ENCODE measurements at places on chromosomes 1 and 21.

GRCh38 chr1:51048670-51049069 is 53.4 kb upstream of the C1orf185 start:
- no peak for DNase-seq

DNA sequence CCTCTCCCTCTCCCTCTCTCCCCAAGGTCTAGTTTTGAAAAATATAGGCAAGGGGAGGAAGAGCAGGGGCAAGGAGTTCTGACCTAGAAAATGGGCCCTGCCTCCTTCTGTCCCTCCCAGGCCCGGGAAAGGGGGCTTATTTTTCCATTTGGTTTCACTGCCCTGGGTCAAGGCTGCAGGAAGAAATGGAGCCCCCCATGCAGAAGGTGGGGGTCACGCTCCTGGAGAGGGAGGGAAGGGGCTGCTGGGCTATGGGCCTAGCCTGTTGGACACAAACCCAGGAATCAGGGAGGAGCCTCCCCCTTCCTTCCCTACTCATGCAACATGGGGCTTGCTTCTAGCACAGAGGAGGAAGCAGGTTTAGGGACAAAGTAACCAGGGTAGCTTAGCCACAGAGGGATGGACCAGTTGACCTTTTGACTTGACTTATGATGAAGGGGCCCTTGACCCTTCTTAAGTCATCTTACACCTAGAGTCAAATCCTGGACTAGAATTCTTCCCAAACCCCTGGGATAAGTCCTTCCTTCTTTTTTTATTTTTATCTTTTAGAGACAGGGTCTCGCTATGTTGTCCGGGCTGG is 70.4 kb upstream of the SSBP3 start:
- DNase-seq: no peak

GRCh38 chr21:40997831-40998230 is 150.9 kb upstream of the DSCAM start:
- no peak for DNase-seq

GRCh38 chr1:168121401-168122011 is 15.2 kb downstream of the GPR161 start:
- DNase-seq: no peak

DNA sequence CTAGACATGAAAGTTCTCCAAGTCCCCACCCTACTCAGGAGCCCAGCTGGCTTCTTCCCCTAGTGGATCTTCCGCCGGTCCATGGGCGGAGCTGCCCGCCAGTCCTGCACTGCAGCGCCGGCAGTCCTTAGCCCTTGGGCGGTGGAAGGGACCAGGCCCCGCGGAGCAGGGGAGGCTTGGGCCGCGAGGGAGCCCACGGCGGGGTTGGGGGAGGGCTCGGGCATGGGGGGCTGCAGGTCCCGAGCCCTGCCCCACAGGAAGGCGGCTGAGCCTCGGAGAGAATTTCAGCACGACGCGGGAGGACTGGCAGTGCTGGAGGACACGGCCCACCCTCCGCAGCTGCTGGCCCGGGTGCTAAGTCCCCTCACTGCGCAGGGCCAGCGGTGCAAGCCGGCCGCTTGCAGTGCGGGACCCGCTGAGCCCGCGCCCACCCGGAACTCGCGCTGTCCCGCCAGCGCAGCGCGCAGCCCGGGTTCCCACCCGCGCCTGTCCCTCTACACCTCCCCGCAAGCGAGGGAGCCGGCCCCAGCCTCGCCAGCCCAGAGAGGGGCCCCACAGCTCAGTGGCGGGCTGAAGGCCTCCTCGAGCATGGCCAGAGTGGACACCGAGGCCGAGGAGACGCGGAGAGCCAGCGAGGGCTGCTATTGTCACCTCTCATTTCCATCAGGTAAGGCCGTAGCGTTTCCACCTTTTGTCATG is 1398.6 kb downstream of the MRPL39 start:
- no peak for DNase-seq

DNA sequence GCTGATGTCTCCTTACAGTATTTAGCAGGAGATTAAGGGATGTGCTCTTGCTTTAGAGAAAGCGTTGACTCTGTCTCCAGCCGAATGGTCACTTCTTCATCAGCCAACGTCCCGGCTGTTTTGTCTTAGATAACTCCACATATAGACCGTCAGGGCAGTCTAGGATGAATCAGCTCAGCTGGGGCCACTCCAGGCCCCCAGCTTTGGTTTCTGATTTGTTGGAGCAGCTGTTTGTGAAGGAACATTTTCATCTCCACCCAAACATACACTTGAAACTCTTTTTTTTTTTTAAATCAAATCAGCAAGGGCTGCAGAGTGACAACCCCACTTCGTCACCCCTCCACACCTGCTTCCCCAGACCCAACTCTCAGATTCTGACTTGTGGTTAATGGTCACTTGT is 206.1 kb upstream of the GALNT2 start:
- DNase-seq: no peak

- no peak for DNase-seq
These were observed 16.8 kb upstream of the PDIK1L start for GRCh38 chr1:26094677-26095383.

DNA sequence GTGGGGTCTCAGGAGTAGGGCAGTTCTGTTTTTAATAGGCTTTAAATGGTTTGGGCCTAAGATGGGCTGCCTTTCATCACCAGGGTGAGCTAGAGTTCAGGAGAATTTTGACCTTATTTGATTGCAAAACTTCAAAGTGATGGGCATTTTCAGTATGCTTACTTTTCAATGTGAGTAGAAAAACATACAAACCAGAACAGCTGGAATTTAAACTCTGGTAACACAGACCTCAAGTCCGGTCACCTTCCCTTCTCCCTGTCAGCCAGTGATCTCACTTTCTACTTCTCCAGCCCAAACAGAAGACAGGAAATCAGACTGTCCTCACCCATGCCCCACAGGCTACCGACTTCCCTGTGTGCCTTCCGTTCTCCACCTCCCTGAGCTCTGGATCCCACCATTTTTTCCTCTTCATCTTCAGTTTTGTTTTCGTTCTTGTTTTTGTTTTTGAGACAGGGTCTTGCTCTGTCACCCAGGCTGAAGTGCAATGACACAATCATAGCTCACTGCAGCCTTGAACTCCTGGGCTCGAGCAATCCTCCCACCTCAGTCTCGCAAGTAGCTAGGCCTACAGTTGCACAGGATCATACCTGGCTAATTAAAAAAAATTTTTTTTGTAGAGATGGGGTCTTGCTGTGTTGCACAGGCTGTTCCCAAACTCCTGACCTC is 374.0 kb downstream of the CAMTA1 start:
- DNase-seq: no peak

DNA sequence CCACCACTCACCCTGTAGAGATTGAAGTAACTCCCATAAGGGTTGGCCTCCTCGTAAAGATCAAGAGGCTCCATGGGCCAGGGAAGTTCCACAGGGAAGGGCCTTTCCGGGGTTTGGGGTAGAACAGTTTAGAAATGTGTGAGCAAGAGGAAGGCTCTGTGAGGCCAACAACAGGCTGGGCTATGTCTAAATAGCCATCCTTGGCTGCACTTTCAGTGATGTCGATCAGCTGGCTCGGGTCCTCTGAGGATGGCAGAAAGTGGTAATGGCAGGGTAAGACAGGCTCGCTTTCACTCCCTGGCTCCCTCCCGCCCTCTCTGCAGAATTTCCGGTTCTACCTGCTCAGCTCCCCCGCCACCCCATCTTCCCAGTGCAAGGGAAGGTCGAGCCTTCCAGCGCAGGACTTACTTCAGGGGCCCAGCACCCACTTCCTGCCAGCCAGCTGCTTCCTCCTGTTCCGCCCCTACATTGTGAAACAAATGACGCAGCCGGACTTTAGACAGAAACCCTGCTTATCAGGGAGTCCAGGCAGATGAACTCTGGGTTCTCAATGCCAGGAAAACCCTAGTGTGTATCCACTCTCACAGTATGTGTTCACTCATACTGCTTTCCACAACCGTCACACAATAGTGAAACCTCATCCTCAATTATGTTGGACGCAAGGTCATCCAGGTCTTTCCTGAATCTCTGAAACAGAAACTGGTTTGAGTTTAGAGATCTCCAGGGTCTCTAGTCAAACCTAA is 7.3 kb downstream of the F11R start:
- DNase-seq: peak; percentile 17

- no peak for DNase-seq
These were observed 575.5 kb downstream of the PTPRU start for GRCh38 chr1:29811727-29812407.

- DNase-seq: no peak
These were observed 107.8 kb downstream of the EIF4G3 start for GRCh38 chr1:21068937-21069336.

GRCh38 chr1:18111605-18112297 is 4.2 kb downstream of the IGSF21 start:
- no peak for DNase-seq

- no peak for DNase-seq
These were observed 2.3 kb upstream of the MXRA8 start for GRCh38 chr1:1360506-1361169.

DNA sequence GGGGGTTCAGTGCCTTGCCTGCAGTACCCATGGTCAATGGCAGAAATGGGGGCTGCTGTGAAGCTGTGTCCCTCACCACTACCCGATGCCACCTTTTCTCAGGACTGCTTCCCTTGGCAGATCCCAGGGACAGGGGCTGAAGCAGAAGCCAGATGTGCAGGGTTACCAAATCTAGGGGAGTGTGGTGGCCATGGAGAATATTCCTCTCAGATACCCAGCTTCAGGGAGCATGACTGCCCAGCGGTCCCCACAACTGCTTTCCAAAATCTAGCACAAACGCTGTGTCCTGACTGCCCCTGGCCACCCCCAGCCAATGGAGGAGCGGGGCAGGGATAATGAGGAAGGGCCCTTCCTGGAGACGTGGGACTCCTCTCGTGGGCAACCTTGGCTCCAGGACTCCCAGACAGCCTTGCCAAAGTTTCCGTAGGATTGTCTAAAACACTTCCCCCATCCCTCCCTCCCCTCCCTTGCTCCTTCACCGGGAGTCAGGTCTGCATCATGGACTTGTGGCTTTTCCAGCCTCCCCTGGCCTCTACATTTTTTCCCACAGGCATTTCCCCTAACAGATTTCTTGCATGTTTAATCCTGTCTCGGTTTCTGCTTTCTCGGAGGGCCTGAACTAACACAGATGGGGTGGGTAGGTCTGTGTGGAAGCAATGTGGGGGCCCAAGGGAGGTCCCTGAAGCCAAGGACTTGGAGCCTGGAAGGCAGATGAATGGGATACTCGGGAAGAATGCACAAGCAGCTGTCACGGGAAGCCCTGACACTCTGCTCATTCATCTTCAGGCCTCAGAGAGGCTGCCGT is 80.5 kb downstream of the OMA1 start:
- no peak for DNase-seq

DNA sequence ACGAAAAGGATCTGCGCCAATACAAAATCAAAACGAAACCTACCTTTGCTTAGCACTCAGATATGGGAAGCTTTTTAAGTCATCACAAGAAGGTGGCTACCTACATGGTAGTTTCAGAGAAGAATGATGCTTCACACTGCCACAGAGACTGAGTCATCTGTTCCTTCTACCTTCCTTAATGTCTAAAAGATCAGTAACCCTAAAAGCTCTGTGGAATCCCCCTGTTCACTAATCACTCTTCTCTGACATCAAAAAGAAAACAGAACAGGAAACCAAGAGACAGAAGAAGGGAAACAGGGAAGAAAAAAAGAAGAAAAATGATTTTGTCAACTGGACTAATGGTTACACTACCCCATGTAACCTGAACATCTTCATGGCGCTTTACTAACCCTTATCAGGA is 177.2 kb downstream of the SMYD3 start:
- DNase-seq: no peak

GRCh38 chr1:218479436-218480115 is 134.4 kb downstream of the TGFB2 start:
- no peak for DNase-seq

GRCh38 chr1:15451014-15451722 is 5.4 kb upstream of the CELA2A start:
- no peak for DNase-seq

- DNase-seq: no peak
These were observed at the start of gene C1orf87 for GRCh38 chr1:60073605-60074278. Gene C1orf87, minus strand, starts transcription at chr1:60073770. Its CDS starts 1,127 bp downstream, at chr1:60072643.

DNA sequence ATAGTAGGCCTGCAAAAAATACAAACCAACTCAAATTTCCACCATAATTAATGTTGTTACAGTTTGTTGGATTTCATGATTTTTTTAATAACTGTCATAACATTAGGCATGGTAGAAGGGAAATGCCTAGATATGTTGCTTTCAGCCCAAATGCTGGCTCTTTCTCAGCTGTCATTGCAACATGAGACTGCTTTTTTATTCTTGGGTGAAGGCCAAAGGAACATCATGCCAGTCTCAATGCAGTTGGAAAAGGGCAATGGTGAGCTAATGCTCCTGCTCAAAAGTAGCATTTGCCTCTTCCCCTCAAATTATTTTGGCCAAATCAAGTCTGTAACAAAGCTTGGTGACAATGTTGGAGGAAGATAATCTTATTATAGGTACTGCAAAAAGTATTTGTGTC is 877.7 kb upstream of the PRMT6 start:
- DNase-seq: no peak

GRCh38 chr1:203041351-203041932 is 15.2 kb downstream of the PPFIA4 start:
- DNase-seq: no peak

- DNase-seq: no peak
These were observed 101.2 kb downstream of the FMN2 start for GRCh38 chr1:240192851-240193250.

GRCh38 chr21:33937146-33937545 is 21.5 kb upstream of the ATP5PO start:
- no peak for DNase-seq

GRCh38 chr1:33384040-33384812 is 46.7 kb downstream of the PHC2 start:
- DNase-seq: no peak

DNA sequence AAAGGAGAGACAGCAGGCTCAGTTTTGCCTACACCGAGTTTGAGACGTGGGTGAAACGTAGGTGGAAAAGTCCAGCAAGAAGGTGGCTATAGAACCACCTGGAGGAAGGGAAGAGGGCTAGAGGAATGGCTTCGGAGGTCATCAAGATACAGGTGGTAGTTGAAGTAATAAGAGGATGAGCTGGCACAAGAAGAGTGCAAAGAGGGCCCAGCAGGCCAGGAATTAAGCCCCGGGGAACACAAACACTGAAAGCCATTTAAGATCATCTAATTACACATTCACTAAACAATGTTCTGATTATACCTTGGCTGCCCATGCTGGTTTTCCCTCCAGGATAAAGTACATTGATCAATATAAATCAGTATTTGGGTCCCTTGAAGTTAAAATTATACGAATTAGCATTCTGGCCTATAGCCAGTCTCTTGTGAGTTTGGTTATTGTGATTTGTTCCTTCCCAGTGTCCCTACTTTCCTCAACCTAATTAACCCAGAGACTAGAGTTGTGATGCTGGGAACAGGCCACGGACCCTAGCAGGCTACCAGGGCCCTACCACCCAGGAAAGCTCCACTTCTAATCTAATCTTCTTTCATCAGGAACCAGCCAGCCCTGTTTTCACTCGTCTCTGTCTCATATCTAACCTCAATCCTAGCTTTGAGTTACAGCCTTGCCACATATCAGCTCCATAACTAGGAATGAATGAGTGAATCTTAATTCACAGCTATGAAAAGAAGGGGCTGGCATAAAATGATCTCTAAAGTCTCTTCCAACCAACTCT is 26.4 kb upstream of the PPP1R15B start:
- no peak for DNase-seq

GRCh38 chr1:205583461-205584130 is 48.2 kb downstream of the ELK4 start:
- no peak for DNase-seq

GRCh38 chr1:246126580-246126979 is 380.5 kb downstream of the SMYD3 start:
- DNase-seq: no peak

GRCh38 chr21:31941694-31942093 is 68.9 kb downstream of the HUNK start:
- DNase-seq: no peak

- DNase-seq: no peak
These were observed 54.6 kb downstream of the SLC35F3 start for GRCh38 chr1:233959102-233959501.

Measured in midbrain (tissue), 1 donor.